Suppressor macrophage treated with lipopolysaccharide for 4 hours (primary cell): ENCODE measurements at places on chromosomes 12 and 14.

- no peak for DNase-seq
Measured at GRCh38 chr12:76720068-76720467, 43.8 kb upstream of the ZDHHC17 start.

- no peak for DNase-seq
Measured at GRCh38 chr12:122788387-122788786, 14.0 kb downstream of the CCDC62 start.

GRCh38 chr14:64715628-64716412, 11.6 kb downstream of the PLEKHG3 start:
- no peak for DNase-seq

GRCh38 chr14:31232081-31232480, 24.5 kb upstream of the HECTD1 start:
- no peak for DNase-seq

- DNase-seq, result no peak
Measured at GRCh38 chr12:114414031-114414865, 8.3 kb upstream of the TBX5 start.

DNA sequence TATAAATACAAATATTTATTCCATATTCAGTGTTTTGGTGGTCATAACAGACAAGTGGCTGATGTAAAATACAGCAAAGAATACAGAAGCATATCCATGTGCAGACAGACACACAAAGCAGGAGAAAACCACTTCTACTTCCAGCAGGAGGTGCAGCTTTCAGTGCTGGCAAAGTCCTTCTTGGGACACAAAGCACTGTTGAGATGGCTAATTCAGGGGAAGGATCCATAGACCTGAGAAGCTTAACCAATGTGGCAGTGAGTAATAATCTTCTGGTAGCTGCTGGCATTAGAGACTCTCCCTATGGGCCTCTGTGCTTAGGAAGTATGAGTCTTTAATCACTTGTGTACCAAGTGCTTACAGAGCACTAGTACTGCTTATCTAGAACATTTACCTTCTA, 26.8 kb downstream of the AMN1 start:
- no peak for DNase-seq

- no peak for DNase-seq
Measured at GRCh38 chr14:100526632-100527031, 60.6 kb downstream of the BEGAIN start.

DNA sequence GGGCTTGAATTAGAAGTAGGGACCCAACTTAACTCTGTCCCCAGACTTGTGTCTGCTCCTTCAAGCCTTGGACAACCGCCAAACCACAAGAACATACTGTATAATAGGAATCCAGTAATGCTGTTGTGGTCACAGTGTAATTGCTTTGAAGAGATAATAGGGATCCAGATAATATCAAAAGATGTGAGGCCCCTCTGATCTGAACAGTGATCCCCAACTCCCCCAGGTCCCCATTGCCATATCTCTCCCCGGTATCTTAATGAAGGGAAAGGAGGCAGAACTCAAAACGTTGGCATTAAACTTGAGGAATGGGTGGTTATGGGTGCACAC, 8.5 kb upstream of the PLEKHH1 start:
- DNase-seq, result no peak

DNA sequence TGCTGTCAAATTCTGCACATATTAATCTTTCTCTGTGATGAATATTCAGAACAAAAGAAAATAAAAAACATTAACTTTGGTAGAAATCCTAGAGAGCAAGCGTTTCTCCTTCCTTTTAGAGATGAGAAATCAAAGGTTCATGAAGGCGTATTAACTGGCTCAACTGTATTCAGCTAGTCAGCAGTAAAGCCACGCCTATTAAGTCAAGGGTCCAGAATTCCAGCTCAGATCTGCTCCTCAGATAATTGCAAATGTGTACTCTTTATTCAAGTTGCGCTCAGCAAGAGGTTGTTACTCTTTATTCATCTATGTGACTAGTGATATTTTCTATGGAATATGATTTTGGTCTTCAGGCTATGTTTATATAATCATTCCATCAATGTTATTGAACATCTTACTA, 13.1 kb upstream of the POC1B start:
- DNase-seq, result no peak

DNA sequence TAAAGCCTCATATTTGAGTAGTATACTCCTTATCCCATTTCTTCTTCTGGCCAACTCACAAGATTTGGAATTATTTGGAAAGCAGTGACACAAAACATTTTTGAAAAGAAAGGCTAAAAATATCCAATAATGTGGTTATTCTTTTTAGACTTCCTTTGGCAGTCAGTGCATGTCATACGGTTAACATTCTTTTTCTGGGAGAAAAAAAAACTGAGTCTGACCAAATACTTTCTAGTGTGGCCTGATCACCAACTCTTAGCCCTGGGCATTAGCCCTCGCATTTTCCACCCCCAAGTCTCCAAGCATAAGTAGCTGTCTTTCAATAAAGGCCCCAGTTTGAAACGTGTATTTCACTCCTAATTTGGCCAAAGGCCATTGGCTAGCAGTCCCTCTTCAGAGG, 5.9 kb downstream of the RASSF3 start:
- no peak for DNase-seq

- DNase-seq, result no peak
Measured at GRCh38 chr12:20372326-20373096, 4.2 kb downstream of the PDE3A start.

DNA sequence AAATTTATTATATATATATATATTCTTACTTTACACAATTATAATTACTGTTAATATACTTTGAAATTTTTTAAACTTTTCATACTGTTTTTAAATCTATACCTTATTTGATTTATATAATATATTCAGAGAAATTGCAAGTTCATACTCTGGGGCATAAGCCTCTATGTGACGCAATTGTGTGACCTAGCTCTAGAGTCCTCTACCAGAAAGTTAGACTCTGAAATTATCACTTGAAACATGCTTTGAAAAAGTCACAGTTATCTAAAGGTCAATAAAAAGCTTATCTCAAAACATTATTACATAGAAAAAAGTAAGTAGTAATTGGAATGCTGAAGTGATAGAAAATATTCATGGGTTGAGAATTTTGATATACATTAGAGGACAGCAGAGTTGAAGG, 93.8 kb downstream of the LIN7A start:
- no peak for DNase-seq

DNA sequence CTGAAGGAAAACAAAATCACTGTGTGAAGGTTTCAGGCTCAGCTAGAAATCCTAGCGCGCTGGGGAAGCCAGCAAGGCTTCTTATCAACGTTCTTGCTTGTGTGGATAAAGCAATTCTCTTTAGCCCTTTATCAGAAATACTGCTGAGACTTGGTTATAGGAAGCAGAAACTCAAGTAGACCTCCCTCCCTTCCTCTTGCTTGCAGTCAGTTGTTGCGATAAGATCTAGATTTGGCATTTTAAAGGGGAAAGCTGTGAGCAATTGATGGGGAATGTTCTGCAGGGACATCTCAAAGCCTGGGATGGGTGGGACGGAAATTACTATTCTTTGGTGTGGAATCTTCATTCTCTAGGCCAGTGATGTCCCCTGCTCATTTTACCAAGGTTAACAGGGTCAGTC, 76.4 kb upstream of the ANO4 start:
- no peak for DNase-seq

GRCh38 chr14:99155173-99156089, 116.6 kb downstream of the BCL11B start:
- DNase-seq, result peak; percentile 19

- no peak for DNase-seq
Measured at GRCh38 chr12:3379079-3379478, 111.9 kb upstream of the PRMT8 start.

GRCh38 chr12:123948401-123948795, 24.2 kb downstream of the CCDC92 start:
- DNase-seq, result no peak

DNA sequence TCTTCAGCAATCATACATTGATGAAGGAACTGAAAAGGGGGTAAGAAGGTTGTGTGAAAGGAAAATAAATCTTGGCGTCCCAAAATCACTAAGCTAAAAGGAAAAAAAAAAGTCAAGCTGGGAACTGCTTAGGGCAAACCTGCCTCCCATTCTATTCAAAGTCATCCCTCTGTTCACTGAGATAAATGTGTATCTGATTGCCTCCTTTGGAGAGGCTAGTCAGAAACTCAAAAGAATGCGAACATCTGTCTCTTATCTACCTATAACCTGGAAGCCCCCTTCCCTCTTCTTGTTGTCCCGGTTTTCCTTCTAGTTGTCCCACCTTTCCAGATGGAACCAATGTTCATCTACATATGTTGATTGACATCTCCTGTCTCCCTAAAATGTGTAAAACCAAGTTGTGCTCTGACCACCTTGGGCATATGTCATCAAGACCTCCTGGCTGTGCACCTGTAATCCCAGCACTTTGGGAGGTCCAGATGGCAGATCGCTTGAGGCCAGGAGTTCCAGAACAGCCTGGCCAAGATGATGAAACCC, 53.1 kb downstream of the RESF1 start:
- no peak for DNase-seq

GRCh38 chr12:60169904-60170303, 574.1 kb downstream of the SLC16A7 start:
- DNase-seq, result no peak
